SK-N-MC (cell line): ENCODE measurements at places on chromosomes 1 and 21.

- DNase-seq, result no peak
Measured at GRCh38 chr21:33380483-33380998, 22.7 kb upstream of the IFNGR2 start.

DNA sequence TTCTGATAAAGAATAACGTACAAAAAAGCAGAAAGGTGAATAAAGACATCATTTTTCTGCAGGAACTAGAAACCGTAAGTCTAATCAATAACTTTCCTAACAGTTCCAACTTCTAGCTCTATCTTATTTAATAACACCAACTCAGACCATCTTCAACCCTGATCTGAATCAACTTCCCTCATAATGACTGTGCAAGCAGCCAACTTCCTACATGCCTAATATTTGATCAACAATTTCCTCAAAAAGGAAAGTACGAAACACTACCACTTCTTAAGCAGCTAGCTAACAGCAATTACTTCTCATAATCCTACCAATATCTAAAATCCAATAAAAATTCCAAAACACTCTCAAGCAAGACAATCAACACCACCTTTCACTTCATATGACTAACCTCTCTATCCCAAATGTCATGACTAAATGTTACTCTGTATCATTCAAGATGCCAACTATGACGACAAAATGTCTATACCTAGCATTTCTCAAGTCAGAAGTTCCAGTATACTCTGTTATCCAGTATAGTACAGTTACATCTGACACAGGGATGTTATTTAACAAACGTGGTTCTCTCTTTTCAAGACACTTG lies 1.7 kb downstream of the COP1 start:
- DNase-seq, result no peak

- no peak for DNase-seq
Measured at GRCh38 chr1:167707942-167708341, 13.8 kb upstream of the MPZL1 start.

GRCh38 chr1:41479000-41479807 lies 5.3 kb downstream of the EDN2 start:
- no peak for DNase-seq

GRCh38 chr1:56002231-56002630 lies 577.1 kb downstream of the PLPP3 start:
- DNase-seq, result no peak

DNA sequence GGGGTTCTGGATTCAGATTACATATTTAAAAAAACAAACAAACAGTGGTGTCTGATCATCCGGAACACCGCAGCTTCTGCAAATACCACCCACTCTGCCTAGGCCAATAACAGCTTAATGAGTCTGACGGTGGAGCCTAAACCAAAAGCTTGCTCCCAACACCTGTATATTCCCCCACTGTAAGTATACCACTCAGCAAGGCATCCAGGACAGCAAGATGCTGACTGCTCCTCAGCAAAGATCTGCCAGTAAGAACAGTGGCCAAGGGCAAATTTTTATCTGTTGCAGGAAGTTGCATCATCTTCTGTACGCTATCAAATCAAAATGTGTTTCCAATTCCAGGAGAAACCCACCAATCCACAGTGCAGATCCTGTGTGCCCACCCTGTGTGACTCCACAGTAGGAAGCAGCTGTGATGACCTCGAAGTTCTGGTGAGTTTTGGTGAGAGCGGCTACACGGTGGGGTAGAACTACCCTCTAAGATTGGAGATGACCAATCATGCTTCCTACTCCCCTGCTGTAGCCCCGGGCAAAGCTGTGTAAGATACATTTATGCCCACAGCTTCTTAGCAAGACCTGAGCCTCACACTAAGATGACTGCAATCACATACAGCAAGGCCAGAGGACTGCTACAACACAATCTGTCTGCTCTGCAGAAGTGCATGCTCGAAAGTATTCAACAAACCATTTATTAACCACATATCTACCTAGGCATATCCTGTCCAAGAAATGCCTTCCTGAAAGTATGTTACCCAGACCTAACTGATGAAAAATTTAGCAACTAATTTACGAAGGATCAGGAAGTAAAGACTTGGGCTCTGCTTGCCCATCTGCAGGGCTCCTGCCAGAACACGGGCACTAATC lies 30.5 kb downstream of the SIPA1L2 start:
- peak; percentile 61 for DNase-seq

DNA sequence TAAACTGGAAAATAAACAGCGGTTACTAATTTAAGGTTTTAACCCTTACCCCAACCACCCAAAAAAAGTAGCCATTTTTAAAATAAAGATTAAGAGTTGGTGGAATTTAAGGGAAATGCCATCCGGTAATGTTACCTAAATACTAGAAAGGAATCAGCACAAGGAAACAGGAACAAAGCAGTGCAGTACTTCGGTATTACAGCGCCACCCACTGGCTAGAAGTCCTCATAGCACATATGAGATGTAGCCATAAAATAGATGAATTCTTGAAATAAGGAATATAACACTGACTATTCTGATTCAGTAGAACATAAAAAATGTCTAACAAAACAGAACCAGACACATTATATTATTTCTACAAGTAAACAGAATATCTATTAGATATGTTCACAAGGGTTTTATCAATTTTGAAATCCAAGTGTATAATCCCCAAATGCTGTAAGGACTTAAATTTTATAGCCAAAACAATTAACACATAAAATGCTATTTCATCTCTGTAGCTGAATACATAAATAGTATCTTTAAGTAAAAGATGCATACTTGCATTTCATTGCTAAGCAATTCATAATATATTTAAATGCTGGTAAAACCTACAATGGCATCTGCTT lies 58.8 kb downstream of the FRRS1 start:
- peak; percentile 58 for DNase-seq

DNA sequence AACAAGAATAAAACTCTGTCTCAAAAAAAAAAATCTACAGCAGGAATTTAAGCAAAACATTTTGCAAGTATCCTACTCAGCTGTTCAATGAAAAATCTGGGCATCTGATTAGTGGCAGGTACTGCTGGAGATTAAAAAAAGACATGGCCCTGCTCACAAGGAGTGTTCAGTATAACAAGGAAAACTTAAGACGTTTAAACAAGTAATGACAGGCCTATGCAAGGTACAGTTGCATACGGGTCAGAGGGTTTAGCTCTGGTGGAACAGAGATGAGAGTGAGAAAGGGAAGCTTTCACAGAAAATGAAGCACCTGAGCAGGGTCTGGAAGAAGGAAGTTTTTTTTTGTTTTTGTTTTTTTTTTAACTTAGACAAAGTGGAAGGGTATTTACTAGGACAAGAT lies 23.0 kb downstream of the SNRNP40 start:
- DNase-seq, result no peak

DNA sequence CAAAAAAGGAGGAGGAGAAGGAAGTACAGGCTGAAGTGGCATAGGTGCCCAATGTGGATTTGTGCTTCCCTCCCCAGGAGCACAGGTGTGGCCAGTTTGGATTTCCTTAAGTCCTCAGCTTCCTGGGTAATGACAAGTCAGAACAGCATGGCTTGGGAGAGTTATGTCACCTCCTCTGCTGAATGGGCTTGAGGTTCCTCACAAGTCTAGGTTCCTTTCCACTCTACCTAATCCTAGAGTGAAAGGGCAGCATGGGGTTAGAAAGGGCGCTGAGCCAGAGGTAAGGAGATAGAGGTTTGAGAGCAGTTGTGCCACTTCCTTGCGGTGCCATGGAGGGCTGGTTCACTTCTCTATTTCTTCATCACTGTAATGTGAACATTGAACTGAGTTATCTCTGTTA lies 35.5 kb upstream of the IL20 start:
- no peak for DNase-seq

DNA sequence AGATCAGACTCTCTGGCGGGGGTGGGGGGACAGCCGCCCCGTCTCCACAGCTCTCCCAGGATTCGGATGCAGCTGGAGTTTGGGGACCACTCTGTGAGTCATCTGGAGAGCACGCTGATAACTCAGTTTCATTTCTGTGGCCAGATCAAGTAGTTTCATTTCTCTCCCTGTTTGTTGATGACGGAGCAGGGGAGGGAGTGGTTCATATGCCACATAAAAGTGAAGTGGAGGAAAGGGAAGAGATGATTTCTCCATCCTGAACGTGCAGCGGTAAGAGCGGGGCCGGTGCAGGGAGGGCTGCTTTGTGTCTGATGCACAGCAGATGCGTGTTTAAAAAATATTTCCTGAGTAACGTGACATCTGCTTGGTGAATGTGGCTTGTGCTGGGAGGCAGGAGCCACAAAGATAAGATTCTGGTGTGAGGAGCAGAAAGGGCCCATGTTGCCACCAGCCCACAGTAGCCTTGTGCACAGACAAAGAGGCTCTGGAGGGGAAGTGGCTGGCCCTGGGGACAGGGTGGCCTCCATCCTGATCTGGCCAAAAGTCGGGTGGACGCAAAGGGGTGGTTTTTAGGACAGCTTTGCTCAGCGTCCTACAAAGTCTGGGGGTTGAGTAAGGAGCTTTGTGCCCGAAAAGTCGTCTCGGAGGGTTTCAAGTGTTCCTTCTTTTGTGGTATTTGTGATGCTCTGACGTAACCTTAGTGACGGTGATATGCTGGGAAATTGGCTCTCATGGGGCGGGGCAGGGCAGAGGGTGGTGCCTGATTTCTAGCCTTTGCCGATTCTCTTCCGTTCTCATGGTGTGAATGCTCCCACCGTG lies at the start of gene MX2:
Gene MX2 (plus strand): TSS at position 242 of the 819 bp plus-strand sequence. CDS start 14,880 bp downstream, outside the sequence.
- DNase-seq, result no peak

GRCh38 chr1:94713472-94714141 lies 106.5 kb upstream of the SLC44A3 start:
- DNase-seq, result no peak

DNA sequence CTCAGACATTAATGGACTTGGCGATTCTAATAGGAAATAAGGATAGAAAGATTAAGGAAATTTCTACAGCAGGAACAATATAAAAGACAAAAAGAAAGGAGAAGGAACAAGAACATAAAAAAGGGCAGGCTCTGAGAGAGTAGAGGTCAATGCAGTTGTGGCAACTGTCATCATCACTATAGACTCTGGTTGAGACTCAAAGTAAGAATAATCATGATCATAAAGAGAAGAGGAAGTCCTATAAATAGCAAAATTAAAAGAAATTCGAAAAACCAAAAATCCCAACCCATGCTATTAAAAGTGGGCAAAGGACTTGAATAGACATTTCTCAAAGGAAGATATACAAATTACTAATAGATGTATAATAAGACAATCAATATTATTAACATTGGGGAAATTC lies 14.4 kb upstream of the XCL1 start:
- DNase-seq, result no peak

DNA sequence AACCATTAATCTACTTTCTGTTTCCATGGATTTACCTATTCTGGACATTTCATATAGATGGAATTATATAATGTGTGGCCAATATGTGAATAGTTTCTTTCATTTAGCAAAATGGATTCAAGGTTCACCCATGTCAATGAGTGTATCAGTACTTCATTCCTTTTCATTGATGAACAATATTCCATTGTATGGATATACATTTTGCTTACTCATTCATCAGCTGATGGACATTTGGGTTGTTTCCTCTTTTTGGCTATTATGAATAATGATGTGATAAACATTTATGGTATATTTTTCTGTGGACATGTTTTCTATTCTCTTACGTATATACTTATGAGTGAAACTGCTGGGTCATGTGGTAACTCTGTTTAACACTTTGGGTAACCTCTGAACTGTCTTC lies 97.8 kb downstream of the SCMH1 start:
- DNase-seq, result no peak

DNA sequence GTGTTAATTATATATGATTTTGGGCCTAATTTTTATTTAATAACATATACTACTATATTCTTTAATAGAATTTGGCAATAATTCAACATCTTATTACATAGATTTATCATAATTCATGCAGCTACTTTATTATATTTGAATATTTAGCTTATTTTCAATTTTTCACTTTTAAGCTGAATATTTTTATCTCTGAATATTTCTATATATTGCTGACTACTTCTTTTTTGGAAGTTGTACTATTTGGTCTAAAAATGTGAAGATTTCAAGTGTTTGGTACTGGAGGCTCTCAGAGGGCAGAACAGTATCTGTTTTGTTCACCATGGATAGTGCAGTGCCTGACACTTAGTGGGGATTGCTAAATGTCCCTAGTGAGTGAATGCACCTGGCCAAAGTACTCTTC lies 389.5 kb downstream of the RYR2 start:
- DNase-seq, result no peak

DNA sequence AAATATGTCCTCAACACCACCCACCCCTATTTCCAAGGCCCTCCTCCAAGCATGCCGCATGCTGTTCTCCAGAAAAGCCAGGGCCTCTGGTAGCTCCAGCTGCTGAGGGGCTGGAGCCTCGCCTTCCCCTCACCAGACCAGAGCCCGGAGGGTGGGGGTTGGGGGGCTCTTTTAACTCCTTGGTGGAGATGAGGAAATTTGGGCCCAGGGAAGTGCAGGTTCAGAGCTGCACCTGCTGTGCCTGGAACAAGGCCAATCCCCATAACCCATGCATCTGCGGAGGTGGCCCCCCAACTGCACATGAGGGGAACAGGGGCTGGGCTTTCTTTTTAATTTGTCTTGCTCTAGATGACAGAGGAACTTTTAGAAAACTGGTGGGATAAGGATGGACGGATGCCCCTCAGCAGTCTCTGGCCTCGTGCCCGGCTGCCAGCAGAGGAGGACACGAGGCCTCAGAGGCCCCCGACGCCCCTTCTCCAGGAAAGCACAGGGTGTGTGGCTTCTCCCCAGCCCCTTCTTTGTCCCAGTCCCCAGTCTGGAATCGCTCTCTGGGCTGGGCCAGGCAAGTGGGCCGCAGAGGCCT lies 550 bp upstream of the SELENON start:
- DNase-seq, result no peak

DNA sequence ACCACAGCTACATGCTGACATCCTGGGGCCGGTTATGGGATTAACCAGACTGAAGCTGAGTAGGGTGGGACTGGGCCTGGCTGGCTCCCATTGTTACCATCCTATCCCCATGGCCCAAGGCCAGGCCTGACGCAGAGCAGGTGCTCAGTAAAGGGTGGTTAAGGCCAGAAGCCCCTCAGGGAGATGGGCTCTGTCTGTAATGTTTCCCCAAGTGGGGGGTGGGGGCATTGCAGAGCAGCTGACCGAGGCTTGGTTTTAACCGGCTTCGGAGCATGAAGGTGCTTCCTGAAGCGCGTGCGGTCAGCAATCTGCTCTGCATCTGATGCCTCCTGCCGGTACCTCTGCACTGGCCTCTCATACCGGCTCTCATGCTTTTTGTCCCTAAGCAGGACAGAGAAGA lies 83.4 kb upstream of the ACTL8 start:
- no peak for DNase-seq

DNA sequence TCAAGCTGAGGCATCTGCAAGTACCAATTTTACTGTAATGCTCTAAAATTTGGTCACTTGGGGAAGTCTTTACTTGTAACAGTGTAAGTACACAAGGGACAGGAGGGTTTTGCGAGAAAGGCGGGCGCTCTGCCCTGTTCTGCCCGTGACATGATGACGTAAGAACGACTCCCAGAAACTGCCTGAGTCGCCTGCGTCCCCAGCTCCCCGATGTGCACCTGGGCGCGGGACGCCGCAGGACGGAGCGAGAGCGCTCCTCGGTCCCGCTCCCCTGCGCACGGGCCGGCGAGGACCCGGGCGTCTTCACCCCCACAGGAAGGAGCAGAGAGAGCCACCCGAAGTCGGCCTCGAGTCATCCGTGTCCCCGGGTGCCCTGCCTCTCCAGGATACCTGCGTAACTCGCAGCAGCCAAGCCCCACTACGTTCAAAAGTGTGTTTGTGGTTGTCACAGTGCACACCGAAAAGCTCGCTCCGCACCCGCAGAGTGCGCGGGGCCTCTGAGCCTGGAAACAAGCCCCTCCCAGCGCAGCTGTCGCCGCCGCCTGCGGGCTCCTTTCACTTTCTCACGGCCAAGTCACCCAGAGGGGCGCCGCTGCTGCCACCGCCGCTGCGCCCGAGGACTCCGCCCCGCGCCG lies 3.3 kb upstream of the ZBTB18 start:
- peak; percentile 6 for DNase-seq

GRCh38 chr1:180643693-180644092 lies 11.9 kb downstream of the XPR1 start:
- no peak for DNase-seq
